Skeletal muscle cell (primary cell): ENCODE measurements at places on chromosomes 12 and 14.

GRCh38 chr12:82176026-82176425 is 182.2 kb downstream of the CCDC59 start:
- no peak for DNase-seq

GRCh38 chr12:123705935-123706334 is 6.2 kb upstream of the ATP6V0A2 start:
- no peak for DNase-seq

DNA sequence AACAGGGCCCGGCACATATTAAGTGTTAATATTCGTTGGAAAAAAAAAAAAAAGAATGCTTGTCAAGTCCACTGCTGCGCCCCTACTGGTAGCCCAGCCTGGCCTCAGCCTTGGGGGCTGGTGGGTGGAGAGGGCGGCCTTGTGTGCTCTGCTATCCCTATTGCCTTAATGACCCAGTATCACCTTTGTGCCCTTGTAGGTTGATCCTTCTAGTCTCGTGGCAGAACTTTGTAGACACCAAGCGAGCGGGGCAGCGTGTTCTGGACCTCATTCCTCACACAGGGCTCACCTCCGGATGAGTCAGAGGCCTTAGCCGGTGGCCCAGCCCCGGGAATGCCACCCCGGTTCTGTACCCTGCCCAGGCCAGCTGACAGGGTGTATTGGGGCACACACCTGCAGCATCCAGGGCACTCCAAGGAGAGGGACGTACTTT is 1.8 kb upstream of the RCOR1 start:
- DNase-seq = no peak

DNA sequence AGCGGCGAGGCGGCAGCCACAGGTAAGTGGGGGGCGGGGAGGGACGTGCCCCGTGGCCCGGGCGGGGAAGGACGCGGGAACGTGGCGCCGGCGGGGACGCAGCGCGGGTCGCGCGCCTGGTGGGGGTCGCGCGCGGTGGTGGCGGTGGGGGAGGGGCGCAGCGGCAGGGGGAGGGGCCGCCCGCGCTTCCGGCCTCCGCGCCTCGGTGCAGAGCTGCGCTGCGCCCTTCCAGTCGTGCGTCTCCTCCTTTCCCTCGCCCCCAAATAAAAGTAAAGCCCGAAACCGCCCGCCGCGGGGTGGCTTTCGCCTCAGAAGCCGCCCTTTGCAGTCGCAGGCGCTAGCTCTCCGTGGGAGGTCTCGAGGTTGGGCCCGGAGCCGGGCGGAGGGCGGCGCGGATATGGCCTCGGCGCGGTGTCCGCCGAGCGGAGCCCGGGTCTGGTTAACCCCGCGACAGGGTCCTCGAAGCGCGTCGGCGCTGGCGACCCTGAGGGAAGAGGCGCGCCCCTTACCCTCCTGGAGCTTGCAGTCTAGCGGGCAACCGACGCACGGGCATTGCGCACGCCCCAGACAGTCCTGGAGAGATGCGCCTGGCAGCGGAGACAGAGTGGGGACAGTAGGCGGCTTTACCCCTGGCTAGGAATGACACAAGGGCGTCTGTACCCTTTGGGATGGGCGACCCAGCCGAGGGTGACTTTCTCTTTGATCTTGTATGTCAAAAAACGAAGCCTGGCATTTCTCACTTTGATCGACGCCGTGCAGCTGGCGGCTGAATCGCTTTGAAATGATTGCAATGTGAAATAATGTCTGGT is 589 bp downstream of the ATF1 start:
- DNase-seq = no peak

DNA sequence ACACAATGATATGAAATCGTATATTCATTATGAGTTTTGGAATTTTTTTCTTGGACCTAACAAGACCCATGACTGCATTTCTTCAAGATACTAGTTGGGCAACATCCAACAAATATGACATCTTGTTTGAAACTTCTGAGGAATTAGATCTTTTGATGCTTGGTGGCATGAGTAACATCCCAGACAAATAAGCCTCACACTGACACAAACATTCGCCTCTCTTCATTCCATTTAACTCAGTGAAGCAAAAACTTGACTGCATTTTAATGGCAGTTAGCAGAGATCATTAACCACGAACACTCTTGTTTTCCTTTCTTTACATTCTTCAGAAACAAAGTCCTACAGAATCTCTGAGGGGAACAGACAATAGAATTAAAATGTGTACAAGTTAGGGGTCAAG is 758.3 kb downstream of the C12orf50 start:
- no peak for DNase-seq

DNA sequence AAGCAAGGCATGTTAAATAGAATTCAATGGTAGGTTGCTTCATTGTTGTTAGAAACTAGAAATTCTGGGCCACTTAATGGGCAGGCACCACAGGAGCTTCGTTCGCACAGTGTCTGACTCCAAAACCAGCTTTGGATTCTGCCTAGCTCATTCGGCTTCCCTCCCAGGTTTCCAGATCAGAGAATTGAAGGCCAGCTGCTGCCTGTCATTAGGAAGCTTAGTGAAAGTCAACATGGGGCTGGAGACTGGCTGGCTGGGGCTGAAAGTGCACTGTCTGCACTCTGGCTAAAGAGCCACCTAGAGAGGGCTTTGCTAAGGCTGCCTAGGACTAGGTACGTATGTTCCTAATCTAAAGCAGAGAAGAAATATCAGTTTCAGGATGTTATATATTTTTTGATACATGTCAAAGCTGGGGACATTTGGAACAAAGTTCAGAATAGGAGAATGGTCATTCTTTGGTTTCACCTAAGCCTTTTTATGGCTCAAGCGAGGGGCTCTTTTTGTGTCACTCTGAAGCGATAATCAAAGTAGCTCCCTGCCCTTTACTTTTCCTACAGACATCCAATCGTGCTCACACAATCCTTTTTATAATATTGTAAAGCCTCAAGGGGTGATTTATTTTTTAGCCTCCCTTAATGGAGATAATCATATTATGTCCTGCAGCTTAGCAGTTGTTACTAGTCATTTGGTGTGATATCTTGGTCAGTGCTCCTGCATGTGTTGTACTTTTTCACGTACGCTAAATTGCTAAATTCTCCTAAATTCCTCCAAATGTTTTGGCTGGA is 238.5 kb upstream of the NAV3 start:
- DNase-seq = no peak

DNA sequence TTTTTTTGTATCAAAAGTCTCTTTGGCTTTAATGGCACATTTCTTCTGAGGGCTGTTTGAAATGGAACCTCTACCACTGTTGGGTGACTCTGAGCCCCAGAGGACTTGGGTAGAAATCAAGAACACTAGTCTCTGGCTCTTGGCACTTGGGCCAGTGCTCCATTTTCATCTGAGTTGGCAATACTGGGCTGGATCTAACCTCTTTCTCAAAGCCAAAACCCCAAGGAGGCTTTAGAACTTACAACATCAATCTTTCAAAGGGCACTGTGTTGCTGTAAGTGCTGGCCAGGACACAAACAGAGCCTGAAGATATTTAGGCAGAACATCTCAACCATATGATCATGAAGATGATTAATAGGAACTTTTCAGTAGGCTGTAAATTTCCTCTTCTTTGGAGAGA is 34.0 kb upstream of the PLEKHG7 start:
- DNase-seq = no peak

GRCh38 chr12:57146092-57146491 is 1.3 kb downstream of the LRP1-AS start:
- DNase-seq = no peak

DNA sequence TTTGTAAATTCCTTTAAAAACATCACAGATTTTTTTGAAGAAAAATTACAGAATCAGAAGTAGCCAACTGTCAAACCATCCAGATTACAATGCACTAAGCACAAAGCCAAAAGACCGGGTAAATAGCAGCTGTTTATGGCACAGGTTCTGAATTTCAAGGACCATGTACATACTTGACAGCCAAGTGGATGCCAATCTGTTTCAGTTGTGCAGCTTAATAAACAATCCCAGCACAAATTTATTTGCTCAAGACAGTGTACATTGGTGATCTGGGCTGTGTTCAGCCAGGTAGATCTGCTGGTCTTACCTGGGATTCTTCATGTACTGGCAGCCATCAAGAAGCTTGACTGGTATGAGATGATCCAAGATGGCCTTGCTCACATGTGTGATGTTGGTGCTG is 229.8 kb upstream of the FLRT2 start:
- DNase-seq = no peak

- no peak for DNase-seq
These were observed 63.4 kb upstream of the SLCO1C1 start for GRCh38 chr12:20631711-20632110.

GRCh38 chr12:105672121-105672975 is 341.9 kb downstream of the C12orf75 start:
- DNase-seq = no peak

- DNase-seq = no peak
These were observed 5.0 kb downstream of the RNASE9 start for GRCh38 chr14:20555845-20556244.

GRCh38 chr12:119659289-119659897 is 8.5 kb upstream of the PRKAB1 start:
- DNase-seq = no peak

DNA sequence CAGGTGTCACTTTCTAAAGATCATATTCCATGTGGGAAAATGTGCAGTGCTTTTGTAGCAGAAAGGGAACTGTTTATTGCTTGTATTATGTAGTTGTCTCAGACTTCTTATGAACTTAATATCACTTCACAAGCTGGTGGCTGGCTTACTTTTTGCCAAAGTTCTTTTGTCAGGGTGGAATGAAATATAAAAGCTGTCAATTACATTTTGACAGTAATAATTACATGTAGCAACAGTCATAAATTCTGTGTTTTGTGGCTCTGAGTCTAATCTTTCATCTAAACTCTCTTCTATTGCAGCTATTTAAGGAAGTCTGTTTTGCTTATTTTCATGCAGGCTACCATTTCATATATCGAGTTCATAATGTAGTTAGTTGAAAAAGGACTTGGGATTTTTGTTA is 106.6 kb downstream of the OTOGL start:
- no peak for DNase-seq
